ENCODE measurements at places on chromosomes 1 and 21. TPM values are rescaled to one million over a fixed set of nuclear protein-coding genes. Genes with fewer than 3 reads are reported as not detected.

GNG4 gene
- 31.9 TPM for polyA plus RNA-seq

DAB1 gene
- not detected for polyA plus RNA-seq

KTI12 gene
- 4.9 TPM for polyA plus RNA-seq

SYTL1 gene
- polyA plus RNA-seq = 9.0 TPM

HES3 gene
- polyA plus RNA-seq = not detected

GPR52 gene
- not detected for polyA plus RNA-seq

ANGPTL3 gene
- polyA plus RNA-seq = not detected

AXDND1 gene
- 5.1 TPM for polyA plus RNA-seq

CLDN17 gene
- polyA plus RNA-seq = not detected

TINAGL1 gene
- polyA plus RNA-seq = 87.9 TPM

PDZK1 gene
- polyA plus RNA-seq = 9.0 TPM

NPR1 gene
- polyA plus RNA-seq = 5.4 TPM

RGS1 gene
- polyA plus RNA-seq = 35.8 TPM

LYSMD1 gene
- polyA plus RNA-seq = 7.9 TPM

RNU1-4 gene
- polyA plus RNA-seq = not detected

KCNH1 gene
- polyA plus RNA-seq = not detected

GOLT1A gene
- 12.0 TPM for polyA plus RNA-seq

COL16A1 gene
- polyA plus RNA-seq = 4.6 TPM

All from sigmoid colon (tissue), 7 donors.